ENCODE measurements at places on chromosomes 2 and 18.

- DNase-seq = no peak
Measured at GRCh38 chr2:96175951-96176350, 30.7 kb upstream of the DUSP2 start.

DNA sequence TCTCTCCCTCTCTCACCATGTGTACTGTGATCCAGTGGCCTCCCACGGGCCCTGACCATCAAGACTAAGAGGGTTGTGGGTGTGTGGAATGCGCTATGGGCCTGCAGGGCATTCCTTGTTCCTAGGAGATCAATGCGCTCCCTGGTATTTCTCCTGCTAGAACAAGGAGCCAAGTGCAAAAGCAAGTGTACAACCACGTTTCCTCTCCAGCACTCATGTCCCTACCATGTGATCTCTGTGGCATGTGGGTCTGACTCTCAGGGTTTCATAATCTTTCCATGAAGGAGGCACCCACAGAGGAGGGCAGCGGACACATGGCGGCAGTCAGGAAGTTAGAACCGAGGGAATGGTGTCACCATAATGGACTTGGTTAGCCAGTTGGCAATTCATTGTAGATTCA lies 91.4 kb downstream of the MAPK4 start:
- no peak for DNase-seq

- DNase-seq = no peak
Measured at GRCh38 chr18:8006979-8007378, 439.9 kb downstream of the PTPRM start.

DNA sequence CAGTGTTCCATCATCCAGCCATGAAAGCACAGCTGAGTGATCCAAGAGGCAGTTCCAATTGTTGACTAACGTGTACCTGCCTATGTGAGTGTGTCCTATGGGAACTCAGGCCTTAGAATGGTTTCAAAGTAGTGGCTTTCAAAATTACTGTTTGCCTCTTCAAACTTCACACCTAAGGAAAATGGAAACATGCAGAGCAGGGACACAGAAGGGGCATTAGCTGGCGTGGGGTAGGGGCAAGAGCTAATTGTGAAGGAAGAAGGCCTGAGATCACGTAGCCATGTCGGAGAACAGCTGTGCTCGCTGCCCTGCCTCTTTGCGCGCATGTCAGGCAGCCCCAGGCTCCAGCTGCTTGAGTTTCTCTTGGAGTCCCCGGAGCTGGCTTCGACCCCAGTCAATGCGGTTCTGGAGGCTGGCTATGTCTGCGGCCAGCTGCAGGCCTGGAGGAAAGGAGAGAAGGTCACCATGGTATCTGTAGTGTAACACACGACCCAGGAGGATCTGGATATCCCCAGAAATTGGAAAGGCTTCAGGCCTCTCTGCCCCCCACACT lies 3.8 kb upstream of the IMP4 start:
- DNase-seq = no peak

DNA sequence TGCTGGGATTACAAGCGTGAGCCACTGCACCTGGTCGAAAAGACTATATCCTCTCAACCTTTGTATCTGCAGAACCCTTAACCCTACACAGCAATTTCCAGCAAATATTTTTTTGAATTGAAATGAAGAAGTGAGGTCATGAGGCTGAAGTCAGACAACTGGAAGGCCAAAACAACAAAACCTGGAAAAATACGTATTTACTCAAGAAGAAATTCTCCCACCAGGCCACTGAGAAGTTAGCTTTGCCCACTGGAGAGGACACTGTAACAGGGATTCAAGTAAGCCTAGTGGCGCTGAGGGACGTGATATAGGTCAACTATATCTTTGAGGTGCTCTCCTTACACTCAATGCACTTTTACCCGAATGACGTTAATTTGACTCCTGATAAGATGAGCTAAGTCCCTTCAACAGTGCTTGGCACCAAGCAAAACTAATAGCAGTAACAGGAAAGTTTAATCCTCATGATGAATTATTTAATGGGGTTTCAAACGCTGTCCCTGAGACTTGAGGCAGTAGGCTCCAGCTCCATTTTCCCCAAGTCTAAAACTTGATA lies 1.9 kb downstream of the HDLBP start:
- DNase-seq = no peak

- DNase-seq = no peak
Measured at GRCh38 chr2:68391099-68391498, 26.0 kb downstream of the PLEK start.

DNA sequence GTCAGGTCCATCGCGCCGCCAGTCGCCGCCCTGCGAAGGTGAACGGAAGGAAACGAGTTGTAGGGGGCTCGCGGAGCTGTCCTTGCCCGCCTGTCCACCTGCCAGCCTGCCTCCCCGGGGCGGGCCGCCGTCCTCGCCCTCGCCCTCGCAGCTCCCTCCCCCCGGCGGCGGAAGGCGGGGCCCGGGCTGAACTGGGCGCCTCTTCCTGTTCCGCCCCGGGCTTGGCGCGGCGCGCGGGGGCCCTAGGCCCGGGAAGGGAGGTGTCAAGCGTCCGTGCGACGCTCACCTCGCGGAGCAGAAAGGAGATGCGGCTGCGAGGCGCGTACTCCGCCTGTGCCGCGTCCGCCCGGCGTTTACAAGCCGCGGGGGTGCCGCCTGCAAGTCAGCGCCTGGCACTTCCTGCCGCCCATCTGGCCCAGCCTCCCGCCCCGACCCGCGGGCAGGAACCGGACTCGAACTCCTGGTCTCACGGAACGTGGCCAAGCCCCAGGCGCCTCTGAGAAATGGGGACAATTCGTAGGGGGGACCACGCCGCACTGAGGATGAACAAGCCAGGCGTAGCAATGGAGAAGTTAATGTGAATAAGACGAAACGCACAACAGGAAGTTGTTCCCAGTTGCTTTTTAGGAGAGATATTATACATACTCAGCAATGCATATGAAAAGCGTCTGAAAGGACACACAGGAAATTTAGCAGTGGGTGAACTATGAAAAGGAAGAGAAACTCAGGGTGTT lies at the start of gene CNPPD1:
Gene CNPPD1, minus strand, starts transcription at position 108 of the 734 bp plus-strand sequence. Its CDS starts 97 bp downstream, at position 11.
- DNase-seq = peak; percentile 86

GRCh38 chr2:217932803-217933616 lies 69.8 kb downstream of the TNS1 start:
- DNase-seq = no peak

- DNase-seq = no peak
Measured at GRCh38 chr2:77434880-77435279, 87.3 kb downstream of the LRRTM4 start.

DNA sequence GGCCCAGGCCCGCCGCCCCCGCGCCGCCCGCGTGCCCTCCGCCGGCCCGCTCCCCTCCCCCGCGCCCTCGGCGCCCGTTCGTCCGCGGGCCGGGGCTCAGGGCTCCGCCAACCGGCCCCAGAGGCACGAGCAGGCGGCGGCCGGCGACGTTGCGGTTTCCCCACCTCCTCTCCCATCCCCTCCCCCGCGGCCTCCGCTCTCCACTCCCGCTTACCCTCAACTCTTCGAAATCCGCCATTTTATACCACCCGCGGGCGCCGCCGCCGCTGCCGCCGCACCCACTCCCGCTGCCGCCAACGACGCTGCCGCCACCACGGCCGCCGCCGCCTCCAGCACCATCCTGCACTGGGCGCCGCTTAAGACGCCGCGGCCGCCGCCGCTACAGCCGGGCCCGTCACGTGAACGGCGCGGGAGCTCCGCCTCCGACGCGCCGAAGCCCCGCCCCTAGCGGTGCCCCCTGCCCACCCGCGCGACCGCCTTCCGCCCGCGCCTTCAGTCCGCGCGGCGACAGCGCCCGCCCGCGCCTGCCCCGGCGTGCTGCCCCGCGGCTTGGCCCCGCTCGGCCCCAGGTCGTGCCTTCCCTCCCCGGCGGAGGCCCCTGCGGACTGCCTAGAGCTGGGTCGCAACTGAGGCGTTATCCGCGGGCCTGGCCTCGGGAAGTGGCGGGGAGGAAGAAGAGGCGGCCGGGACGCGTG lies at the start of the genes KATNAL2 and PIAS2:
Gene KATNAL2, plus strand, starts transcription at position 495 of the 695 bp plus-strand sequence. CDS start 29,271 bp downstream, outside the sequence.
Gene PIAS2, minus strand, starts transcription at position 400 of the 695 bp plus-strand sequence. Its CDS starts 162 bp downstream, at position 238.
- peak; percentile 71 for DNase-seq

DNA sequence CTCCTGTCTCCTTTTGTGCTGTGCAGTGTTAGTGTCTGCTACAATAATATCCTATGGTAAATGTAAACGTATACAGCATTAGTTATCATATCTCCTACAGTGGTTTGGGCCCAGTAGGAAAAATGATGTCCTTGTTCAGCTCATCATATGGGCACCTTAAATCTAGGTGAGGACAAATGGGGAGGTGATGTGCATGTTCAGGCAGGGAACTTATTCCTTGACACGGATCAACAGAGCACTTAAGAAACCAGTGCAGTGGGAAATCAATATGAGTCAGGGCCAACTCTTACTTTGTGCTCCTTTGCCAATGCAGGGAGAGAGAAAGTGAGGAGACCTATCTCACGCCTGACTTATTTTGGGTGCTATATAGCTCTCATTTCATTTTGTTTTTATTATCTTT lies 76.4 kb downstream of the KLHL14 start:
- no peak for DNase-seq

- no peak for DNase-seq
Measured at GRCh38 chr2:80579756-80580155, 275.2 kb upstream of the LRRTM1 start.

- no peak for DNase-seq
Measured at GRCh38 chr2:222671259-222672067, at the start of gene MOGAT1. Gene MOGAT1 (plus strand): TSS chr2:222671658. CDS start chr2:222671786, 128 bp downstream.

- DNase-seq = no peak
Measured at GRCh38 chr18:55475467-55475866, 112.5 kb downstream of the TCF4 start.

DNA sequence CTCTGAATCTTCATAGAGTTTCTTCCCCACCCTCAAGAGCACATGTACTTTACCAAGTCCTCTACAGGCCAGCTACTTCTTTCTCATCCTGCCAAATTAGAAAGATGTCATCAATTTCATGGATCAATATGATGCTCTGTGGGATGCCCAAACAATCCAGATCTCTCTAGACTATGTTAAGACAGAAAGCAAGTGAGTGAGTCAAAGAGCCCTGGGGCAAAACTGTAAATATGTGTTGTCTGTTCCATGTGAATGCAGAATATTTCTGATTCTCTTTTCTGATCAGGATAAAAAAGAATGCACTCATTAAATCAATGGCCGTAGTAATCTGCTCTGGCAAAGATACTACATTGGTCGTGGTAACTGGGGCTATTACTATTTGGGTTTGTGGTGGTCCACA lies 53.1 kb upstream of the ROCK2 start:
- no peak for DNase-seq

GRCh38 chr18:68833756-68834155 lies 35.9 kb downstream of the CCDC102B start:
- no peak for DNase-seq
